Calu3 (cell line): ENCODE measurements at places on chromosomes 6 and 20. TPM values are rescaled to one million over a fixed set of nuclear protein-coding genes. Genes with fewer than 3 reads are reported as not detected.

GRCh38 chr6:137095651-137096238, 51.0 kb upstream of the IL20RA start:
- no peaks in the 10 kb centered on the region for H3K4me1 ChIP-seq
- no peak overlapping the region for H3K27ac ChIP-seq
- DNase-seq, result no peak

Gene LRRC1
- 26.6 TPM in 2 replicates for total RNA-seq

DNA sequence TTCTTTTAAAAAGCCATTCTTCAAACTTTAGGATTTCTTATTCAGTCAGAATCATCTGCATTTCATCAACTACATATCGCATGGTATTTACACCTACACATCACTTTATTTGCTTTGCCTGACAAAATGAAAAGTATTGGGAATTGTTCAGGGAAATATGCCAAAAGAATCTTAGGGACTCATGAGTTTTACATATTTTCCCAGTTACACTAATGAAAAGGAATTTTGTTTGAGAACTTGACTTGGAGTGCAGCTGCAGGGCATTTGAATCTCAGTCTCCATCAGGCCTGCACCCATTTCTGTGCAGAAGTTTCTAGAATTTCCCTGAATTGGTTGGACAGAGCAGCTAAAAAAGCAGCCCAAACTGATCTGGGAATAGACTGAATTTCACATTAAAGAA, 65.3 kb downstream of the MTHFD1L start:
- peaks cover 6% of the 10 kb centered on the region for H3K36me3 ChIP-seq

Gene CCDC167
- total RNA-seq, result 30.1 and 40.2 TPM in 2 replicates

Gene ADGRG6
- 84.6 and 109 TPM in 2 replicates for total RNA-seq

Gene PTK7
- 49.7 and 66.0 TPM in 2 replicates for total RNA-seq

GRCh38 chr20:62907384-62908317, 18.7 kb downstream of the DIDO1 start:
- no peak overlapping the region for H3K27ac ChIP-seq
- H3K4me1 ChIP-seq, result no peaks in the 10 kb centered on the region
- no peaks in the 10 kb centered on the region for H3K27me3 ChIP-seq
- H3K4me3 ChIP-seq, result no peak overlapping the region
- H3K36me3 ChIP-seq, result peaks cover 90% of the 10 kb centered on the region

Gene B3GAT2
- 0.09 and 0.10 TPM in 2 replicates for total RNA-seq
